Smooth muscle cell of bladder (primary cell): ENCODE measurements at places on chromosomes 7 and 10. TPM values are rescaled to one million over a fixed set of nuclear protein-coding genes. Genes with fewer than 3 reads are reported as not detected.

The EPO gene
- not detected in 2 replicates for total RNA-seq

The ARL4A gene
- total RNA-seq, result 27.4 and 39.2 TPM in 2 replicates

The RBM20 gene
- under 0.01 TPM in 2 replicates for total RNA-seq

The FAM13C gene
- total RNA-seq, result 0.83 and 0.85 TPM in 2 replicates

The SPACDR gene
- 0.14 and 0.28 TPM in 2 replicates for total RNA-seq

The ADARB2 gene
- not detected in 2 replicates for total RNA-seq

The SHH gene
- total RNA-seq, result not detected in 2 replicates

The GRID2IP gene
- not detected in 2 replicates for total RNA-seq

The LIPN gene
- not detected in 2 replicates for total RNA-seq

The FMC1 gene
- 10.8 and 16.6 TPM in 2 replicates for total RNA-seq

The PAPOLB gene
- total RNA-seq, result 0.09 and 0.14 TPM in 2 replicates

The ADAM22 gene
- total RNA-seq, result 0.28 and 0.37 TPM in 2 replicates

The SLC26A3 gene
- total RNA-seq, result not detected in 2 replicates

The STEAP1 gene
- total RNA-seq, result 30.2 and 52.5 TPM in 2 replicates

The SPDYE2 gene
- not detected in 2 replicates for total RNA-seq

The CTNNA3 gene
- total RNA-seq, result 0.09 TPM in 1 of 2 replicates, not detected in the other

The FAM149B1 gene
- total RNA-seq, result 30.3 and 36.8 TPM in 2 replicates

The SYT15 gene
- 0.71 and 0.92 TPM in 2 replicates for total RNA-seq

The HOXA9 gene
- 5.8 and 7.9 TPM in 2 replicates for total RNA-seq

The TFR2 gene
- 0.14 and 0.37 TPM in 2 replicates for total RNA-seq

The EGFR gene
- total RNA-seq, result 21.5 and 24.2 TPM in 2 replicates

The CALHM1 gene
- not detected in 2 replicates for total RNA-seq

The PPP1R17 gene
- not detected in 2 replicates for total RNA-seq

The ZNF804B gene
- not detected in 2 replicates for total RNA-seq

The EVX1 gene
- under 0.01 TPM in 1 of 2 replicates, not detected in the other for total RNA-seq

The ASB4 gene
- under 0.01 TPM in 1 of 2 replicates, not detected in the other for total RNA-seq

The GLCCI1 gene
- 6.4 and 9.0 TPM in 2 replicates for total RNA-seq
